HuH-7.5 (cell line): ENCODE measurements at places on chromosomes 11 and 22.

DNA sequence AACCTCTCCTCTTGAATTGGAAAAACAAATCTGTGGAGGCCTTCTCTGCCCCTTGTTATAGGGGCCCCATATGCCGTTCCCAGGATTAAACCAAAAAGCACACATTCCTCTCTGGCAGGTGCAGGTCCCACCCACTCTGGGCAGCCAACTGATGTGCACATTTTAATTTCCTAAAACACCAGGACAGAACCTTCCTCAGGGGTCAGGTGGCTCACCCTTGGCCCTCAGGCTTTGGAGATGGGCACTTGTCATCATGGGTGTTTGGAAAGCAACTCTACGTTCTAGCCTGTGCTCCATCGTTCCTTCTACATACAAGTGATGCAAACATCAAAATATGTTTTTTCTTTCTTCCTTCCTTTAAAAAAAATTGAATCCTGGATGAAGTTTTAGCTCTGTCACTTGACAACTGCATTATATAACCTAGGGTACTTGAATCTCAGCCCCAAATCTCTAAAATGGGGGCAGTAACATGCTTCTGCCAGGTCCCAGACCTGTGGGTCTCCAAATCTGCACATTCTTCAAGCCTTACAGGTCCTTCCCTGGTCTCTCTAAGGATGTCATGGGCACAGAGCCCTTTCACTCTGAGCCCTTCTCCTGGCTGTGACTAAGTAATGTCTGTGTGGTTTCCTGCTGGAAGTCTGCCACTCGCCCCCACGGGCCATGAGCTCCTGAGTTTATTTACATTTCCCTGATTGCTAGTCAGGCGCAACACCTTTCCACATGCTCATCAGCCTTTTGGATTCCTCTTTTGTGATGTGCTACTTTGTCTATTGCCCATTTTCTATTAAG is 43.8 kb downstream of the KCNQ1OT1 start:
- no peak for DNase-seq

DNA sequence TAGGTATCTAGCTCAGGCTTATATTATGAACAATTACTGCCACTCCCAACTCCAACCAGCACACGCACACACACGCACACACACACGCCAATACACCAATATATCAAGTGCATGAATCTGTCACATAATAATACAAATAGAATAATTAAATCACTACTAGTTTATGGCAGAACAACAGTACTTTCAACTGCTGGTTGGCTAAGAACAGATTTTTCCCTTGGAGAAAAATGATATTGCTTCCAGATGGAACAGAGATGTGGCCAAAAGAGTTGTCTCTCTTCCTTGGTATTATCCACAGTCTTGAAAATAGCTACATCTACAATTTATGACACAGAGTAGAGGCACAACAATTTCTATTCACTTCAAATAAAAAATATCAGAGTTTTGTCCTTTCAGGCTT is 538.3 kb upstream of the FAT3 start:
- no peak for DNase-seq

DNA sequence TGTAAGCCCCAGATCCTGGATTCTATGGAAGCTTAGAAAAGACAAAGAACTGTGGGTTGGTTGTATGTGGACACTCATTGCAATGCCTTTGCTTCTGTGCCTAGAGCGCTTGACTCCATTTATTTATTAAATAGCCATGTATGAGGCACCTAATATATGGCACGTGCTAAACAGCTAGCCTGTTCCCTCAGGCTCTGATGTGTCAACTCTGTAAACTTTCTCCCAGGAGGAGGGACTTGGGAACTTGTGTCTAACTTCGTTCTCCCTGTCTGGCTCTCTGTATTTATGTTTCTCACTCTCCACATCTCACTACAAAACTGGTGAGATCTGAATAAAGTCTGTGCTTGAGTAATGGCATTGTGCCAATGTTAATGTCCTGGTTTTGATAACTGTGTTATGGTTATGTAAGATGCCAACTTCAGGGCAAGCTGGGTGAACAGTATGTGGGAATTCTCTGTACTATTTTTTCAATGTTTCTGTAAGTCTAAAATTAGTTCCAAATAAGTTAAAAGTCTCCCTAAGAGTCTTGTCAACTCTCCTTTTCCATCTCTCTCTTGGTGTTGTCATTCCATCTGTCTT is 34.1 kb upstream of the ZBTB16 start:
- DNase-seq: no peak

GRCh38 chr11:46729110-46730027 is 10.4 kb downstream of the F2 start:
- no peak for DNase-seq
